CD14-positive monocyte (primary cell): ENCODE measurements at places on chromosomes 11 and 22. TPM values are rescaled to one million over a fixed set of nuclear protein-coding genes. Genes with fewer than 3 reads are reported as not detected.

The TMEM191C gene
- polyA plus RNA-seq, result 4.0 TPM

The GALNT18 gene
- not detected for polyA plus RNA-seq

The OR56A5 gene
- not detected in 2 replicates for polyA plus RNA-seq

The SLC25A45 gene
- polyA plus RNA-seq, result 4.1 TPM

The SSTR3 gene
- polyA plus RNA-seq, result not detected

The RASSF10 gene
- polyA plus RNA-seq, result not detected in 2 replicates

The FOLR2 gene
- polyA plus RNA-seq, result 62.6 TPM

The PIWIL4 gene
- polyA plus RNA-seq, result 1.1 TPM

The CCDC188 gene
- 0.15 and 0.25 TPM in 2 replicates for polyA plus RNA-seq

The ADORA2A gene
- polyA plus RNA-seq, result 6.5 TPM

The TRIM49C gene
- polyA plus RNA-seq, result not detected

The ZP1 gene
- not detected for polyA plus RNA-seq

The KLHDC7B gene
- 4.3 TPM for polyA plus RNA-seq

The VPS37C gene
- polyA plus RNA-seq, result 3.8 TPM
